ENCODE measurements at places on chromosomes 7 and 10. TPM values are rescaled to one million over a fixed set of nuclear protein-coding genes. Genes with fewer than 3 reads are reported as not detected.

The STEAP1 gene
- total RNA-seq = 17.1 TPM

- H3K27me3 ChIP-seq = no peaks in the 10 kb centered on the region
- H3K27ac ChIP-seq = no peak within 1 kb of the TSS
- H3K36me3 ChIP-seq = no peaks in the 10 kb centered on the region
- peaks cover 22% of the 10 kb centered on the region for H3K4me1 ChIP-seq
These were observed at the start of gene PLA2G12B for GRCh38 chr10:72954596-72955554. Gene PLA2G12B, minus strand, starts transcription at chr10:72954806. Its CDS starts 121 bp downstream, at chr10:72954685.

The LRRD1 gene
- total RNA-seq = 0.08 TPM

- H3K27ac ChIP-seq = no peak overlapping the region
- DNase-seq = no peak
- no peaks in the 10 kb centered on the region for H3K36me3 ChIP-seq
- peak overlapping the region; percentile 67 for H3K4me3 ChIP-seq
These were observed 222.9 kb upstream of the MKLN1 start for GRCh38 chr7:131104596-131105293.

DNA sequence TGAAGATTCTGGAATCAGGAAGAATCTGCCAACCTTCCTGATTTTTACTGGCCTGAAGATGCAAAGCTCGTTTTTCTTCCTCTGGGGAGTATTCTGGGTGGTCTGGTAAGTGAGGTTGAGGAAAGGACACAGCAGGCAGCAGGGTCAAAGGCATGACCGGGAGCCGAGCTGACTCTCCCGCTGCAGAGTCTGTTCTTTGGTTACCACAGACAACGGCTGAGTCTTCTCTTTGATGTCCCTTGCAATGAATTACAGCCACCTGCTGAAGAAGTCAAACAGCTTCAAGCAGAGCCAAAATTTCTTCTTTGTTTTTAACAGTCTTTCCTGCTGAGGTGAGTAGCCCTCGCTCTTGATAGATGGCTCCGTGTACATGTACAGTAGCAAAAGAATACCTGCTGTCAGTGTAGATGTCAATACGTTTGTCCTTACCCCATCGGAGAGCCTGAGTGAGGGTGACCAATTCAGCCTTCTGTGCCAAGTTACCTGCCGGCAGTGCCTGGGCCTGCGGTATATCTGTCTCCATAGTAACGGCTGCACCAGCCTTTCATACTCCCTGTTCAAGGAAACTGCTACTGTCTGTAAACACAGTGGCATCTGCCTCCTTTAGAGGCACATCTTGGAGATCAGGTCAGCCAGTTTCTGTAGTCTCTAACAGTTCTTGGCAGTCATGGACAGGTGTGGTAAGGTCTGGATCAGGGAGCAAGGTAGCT, 76.4 kb downstream of the PRR15 start:
- no peak overlapping the region for H3K27ac ChIP-seq
- no peaks in the 10 kb centered on the region for H3K36me3 ChIP-seq
- peak; percentile 27 for DNase-seq
- no peak overlapping the region for H3K4me3 ChIP-seq
- H3K27me3 ChIP-seq = no peaks in the 10 kb centered on the region
- H3K4me1 ChIP-seq = no peaks in the 10 kb centered on the region

DNA sequence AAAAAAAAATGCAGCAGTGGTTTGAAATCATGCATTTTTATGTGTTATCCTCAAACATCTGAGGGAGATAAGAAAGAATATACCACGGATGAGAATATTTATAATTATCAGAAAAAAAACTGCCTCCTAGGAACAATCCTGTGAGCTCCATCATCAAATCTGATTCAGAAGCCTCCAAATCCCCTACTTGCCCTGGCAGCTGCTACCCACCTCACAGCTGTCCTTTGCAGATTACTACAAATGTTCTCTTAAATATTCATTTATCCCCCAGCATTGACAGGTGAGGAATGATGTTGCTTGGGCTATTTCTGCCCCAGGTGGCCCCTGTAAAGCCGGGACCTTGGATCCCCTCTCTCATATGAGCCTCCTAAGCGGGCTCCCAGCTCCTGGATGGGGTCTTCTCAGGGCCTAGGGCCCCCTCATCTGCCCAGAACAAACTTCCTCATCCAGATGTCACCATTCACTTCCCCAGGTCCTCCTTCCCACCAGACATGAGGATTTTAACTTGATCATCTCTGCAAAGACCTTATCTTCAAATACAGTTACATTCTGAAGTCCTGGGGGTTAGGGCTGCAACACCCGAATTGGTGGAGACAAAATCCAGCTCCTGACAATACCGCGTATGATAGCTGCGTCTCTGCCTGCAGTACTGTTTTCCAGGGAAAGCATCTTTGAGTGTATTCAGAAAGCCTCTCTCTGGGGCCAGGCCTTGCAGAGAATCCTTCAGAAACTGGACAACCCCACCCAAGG, 81.9 kb upstream of the INSIG1 start:
- H3K27ac ChIP-seq = no peak overlapping the region
- H3K27me3 ChIP-seq = no peaks in the 10 kb centered on the region
- H3K36me3 ChIP-seq = no peaks in the 10 kb centered on the region
- no peaks in the 10 kb centered on the region for H3K4me1 ChIP-seq
- no peak overlapping the region for H3K4me3 ChIP-seq

The COG5 gene
- total RNA-seq = 40.6 TPM

The STOX1 gene
- 2.7 TPM for total RNA-seq

GRCh38 chr7:119397156-119397555, 875.8 kb upstream of the KCND2 start:
- H3K27ac ChIP-seq = no peak overlapping the region
- no peaks in the 10 kb centered on the region for H3K27me3 ChIP-seq

- H3K27me3 ChIP-seq = no peaks in the 10 kb centered on the region
- peak overlapping the region; percentile 50 for H3K27ac ChIP-seq
- H3K4me3 ChIP-seq = no peak overlapping the region
- no peak for DNase-seq
- H3K36me3 ChIP-seq = 0 out of 2 replicates have a peak, but pooled peaks cover 2% of the 10 kb centered on the region
- H3K4me1 ChIP-seq = no peaks in the 10 kb centered on the region
These were observed 74.9 kb downstream of the CARD11 start for GRCh38 chr7:2968616-2969397.

DNA sequence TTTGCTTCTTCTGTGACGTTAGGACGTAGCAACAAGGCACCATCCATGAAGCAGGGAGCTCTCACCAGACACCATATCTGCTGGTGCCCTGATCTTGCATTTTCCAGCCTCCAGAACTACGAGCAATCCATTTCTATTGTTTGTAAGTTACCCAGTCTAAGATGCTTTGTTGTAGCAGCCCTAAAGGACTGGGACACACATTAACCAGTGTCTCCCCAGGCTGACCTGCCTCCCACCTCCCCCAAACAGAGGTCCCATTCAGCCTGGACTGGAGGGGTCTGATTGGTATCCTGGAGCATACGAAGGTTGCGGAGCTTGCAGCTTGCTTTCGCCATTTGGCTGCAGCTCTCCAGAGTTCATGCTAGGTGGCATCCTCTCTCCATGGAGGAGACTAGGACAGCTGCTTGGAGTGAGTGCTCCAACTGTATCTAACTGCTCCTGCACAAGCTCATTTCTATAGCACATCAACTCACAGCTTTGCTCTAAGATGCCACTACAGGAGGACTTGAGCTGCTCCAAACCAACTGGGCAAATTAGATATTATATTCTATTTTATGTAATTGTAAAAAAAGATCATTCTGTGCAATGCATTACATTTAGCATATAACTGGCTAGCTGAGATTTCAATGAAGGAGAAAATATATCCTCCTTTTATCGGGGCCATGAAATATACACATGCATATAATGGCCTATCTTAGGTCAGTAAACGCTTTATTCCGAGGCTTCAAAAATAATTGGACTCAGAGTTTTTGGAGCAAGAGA, 8.0 kb upstream of the GRK5 start:
- no peaks in the 10 kb centered on the region for H3K27me3 ChIP-seq
- no peaks in the 10 kb centered on the region for H3K36me3 ChIP-seq
- H3K4me1 ChIP-seq = peaks cover 7% of the 10 kb centered on the region
- DNase-seq = peak; percentile 81

The ZNF736 gene
- 15.0 TPM for total RNA-seq

The ESYT2 gene
- 52.7 TPM for total RNA-seq

DNA sequence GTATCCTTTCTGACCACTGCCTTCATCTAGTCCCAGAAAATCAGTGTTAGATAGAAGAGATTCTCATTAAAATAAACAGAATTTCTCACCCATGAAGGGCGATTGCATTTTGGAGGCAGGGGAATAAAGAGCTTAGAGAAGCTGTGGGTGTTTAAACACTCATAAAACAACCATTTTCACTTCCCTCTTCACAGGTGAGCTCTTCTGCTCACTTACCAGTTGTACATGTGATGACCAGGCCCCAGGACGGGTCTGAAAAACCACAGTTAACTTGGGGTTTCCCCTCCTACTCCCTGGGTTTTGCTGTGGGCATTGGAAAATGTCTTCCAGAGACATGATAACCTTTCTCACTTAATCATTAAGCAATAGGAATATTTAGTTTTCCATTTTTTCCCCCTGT, 411.6 kb upstream of the DPP6 start:
- H3K27me3 ChIP-seq = no peaks in the 10 kb centered on the region
- H3K4me3 ChIP-seq = no peak overlapping the region
- no peak overlapping the region for H3K27ac ChIP-seq
- DNase-seq = no peak
- H3K36me3 ChIP-seq = peaks cover 11% of the 10 kb centered on the region
- H3K4me1 ChIP-seq = no peaks in the 10 kb centered on the region

- H3K36me3 ChIP-seq = no peaks in the 10 kb centered on the region
- H3K27ac ChIP-seq = no peak overlapping the region
- peak; percentile 72 for DNase-seq
- H3K4me1 ChIP-seq = no peaks in the 10 kb centered on the region
- no peaks in the 10 kb centered on the region for H3K27me3 ChIP-seq
- H3K4me3 ChIP-seq = no peak overlapping the region
These were observed 232.7 kb upstream of the TAC1 start for GRCh38 chr7:97499204-97499603.

The OR6B1 gene
- not detected for total RNA-seq

The SLC16A9 gene
- 16.0 TPM for total RNA-seq

- peaks cover 14% of the 10 kb centered on the region for H3K4me1 ChIP-seq
- peak overlapping the region; percentile 89 for H3K27ac ChIP-seq
- no peak overlapping the region for H3K4me3 ChIP-seq
- no peaks in the 10 kb centered on the region for H3K36me3 ChIP-seq
- DNase-seq = peak; percentile 93
These were observed 75.2 kb upstream of the NPVF start for GRCh38 chr7:25303281-25304181.

DNA sequence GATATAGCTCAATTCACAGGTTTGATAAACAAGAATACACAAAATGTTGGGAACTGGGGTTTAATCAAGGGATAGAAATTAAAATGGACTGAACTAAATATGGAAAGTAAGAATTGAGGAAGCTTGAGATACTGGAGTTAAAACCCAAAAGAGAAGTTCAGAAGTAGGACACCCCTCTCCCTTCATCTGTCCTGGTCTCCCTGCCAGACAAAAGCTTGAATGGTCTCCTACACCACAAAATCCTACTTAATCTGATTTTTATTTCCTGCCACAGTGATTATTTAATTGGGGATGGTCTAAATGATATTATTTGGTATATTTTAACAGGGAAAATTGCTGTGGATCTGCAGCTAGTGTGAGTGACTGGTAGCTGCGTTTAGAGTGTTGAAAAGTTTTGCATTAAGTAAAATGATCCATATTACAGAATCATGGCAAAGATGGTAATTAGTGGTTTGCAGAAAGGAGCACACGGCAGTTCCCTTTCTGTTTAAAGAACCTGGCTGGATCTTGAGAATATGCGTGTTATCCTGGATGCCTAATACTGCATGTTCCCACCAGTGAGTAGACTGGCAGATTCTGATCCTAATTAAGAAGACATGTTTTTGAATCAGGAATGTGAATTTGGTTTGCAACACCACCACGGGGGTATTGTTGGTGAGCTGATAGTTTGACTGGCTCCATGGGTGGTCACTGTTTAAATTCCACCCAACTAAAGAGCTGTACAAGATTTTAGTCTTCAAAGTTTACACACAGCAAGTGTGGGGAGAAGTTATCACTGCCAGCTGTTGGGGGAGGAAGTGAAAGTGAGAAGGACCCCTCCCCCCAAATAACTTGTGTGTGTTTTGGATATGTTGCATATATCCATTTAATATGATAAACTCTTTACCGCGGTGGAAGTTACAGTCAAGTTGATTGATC, 5.5 kb downstream of the RBM20 start:
- peaks cover 31% of the 10 kb centered on the region for H3K27me3 ChIP-seq

DNA sequence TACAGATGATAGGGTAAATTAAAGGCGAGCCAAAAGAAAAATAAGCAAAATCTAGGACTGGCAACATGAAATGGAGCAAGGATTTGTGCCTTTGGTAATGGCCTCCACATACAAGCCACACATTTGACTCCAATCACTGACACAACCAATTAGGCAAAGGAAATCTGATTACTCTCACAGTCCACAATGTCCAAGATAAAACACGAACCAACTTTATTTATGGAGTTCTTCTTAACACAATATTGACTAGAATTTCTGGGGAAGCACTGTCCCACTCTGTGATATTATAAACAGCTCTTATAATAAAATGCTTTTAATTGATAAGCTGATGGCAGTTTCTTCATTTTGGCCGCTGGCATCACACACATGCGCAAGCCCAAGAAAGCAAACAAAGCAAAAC, 334.2 kb downstream of the ABCA13 start:
- no peaks in the 10 kb centered on the region for H3K4me1 ChIP-seq
- no peaks in the 10 kb centered on the region for H3K27me3 ChIP-seq
- H3K36me3 ChIP-seq = no peaks in the 10 kb centered on the region
- H3K27ac ChIP-seq = no peak overlapping the region
- H3K4me3 ChIP-seq = no peak overlapping the region

DNA sequence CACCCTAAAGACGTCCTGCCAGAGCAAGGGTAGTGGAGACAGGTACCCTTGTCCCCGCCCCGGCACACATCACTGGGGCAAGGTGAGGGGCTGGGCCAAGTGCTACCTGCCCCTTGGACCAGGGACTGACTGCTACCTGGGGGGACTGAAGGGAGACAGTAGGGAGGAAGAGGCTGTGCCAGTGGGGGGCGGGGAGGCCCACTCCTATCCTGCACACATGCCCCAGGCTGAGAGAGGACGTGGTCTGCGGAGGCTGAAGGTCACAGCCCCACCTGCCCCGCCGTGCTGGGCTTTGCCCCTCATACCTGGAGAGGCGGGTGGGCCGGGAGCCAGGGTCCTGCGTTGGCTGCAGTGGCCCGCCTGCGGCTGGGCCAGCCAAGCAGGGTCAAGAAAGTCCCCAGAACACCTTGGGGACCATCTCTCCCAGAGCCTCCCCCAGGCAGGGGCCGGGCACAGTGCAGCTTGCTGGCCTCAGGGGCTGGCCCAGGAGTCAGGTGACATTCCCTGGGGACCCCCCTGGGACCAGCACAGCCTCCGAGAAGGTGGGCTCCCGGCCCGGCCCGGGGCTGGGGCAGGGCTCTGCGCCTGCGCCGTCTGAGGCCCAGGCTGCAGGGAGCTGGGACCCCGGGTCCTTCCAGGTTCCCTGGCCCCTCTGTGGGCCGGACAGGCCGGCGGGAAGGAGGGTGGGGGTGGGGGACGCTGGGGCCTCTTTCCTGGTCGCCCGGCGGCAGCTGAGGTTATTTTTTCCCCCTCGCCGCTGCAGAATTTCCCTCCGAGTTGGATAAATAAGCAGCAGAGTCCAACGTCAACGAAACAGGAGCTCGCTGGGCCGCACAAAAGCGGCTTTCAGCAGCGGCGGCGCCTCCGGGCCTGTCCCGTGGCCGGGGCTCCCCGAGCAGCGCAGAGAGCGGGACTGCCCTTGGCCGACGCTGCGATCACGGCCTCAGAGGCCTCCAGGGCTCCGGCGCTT, 9.8 kb upstream of the FZD9 start:
- no peak overlapping the region for H3K27ac ChIP-seq
- H3K27me3 ChIP-seq = no peaks in the 10 kb centered on the region

GRCh38 chr7:73778801-73779389, 8.8 kb upstream of the CLDN3 start:
- H3K27me3 ChIP-seq = no peaks in the 10 kb centered on the region
- no peak overlapping the region for H3K4me3 ChIP-seq
- DNase-seq = no peak
- H3K36me3 ChIP-seq = no peaks in the 10 kb centered on the region

The DYDC2 gene
- total RNA-seq = 8.1 TPM

The SPDYE16 gene
- total RNA-seq = not detected

The TES gene
- 42.4 TPM for total RNA-seq

Data from GM23338 (cell line).